H54 (cell line): ENCODE measurements at places on chromosomes 6 and 20.

- no peak for DNase-seq
These were observed 227.1 kb downstream of the ANKRD60 start for GRCh38 chr20:58001381-58001780.

DNA sequence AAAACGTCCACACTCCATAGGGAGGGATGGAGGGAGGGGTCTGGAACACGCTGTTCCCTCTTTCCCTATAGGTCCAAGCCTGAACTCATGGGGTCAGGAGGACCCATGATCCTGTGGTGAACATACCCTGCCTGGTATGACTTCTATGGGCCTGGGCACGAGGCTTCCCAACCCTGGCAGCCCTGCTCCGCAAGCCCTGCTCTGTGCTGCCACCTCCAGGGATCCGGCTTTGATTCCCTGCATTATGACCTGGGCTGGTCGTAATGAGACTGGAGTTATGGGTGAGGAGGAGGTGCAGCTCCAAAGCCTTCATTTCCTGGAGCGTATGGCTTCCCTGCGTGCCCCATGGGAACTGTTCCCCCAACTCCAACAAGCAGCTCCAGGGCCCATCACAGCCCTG lies 54.9 kb downstream of the CDH22 start:
- DNase-seq = peak; percentile 74

GRCh38 chr6:6177754-6178153 lies 142.7 kb downstream of the F13A1 start:
- DNase-seq = no peak

DNA sequence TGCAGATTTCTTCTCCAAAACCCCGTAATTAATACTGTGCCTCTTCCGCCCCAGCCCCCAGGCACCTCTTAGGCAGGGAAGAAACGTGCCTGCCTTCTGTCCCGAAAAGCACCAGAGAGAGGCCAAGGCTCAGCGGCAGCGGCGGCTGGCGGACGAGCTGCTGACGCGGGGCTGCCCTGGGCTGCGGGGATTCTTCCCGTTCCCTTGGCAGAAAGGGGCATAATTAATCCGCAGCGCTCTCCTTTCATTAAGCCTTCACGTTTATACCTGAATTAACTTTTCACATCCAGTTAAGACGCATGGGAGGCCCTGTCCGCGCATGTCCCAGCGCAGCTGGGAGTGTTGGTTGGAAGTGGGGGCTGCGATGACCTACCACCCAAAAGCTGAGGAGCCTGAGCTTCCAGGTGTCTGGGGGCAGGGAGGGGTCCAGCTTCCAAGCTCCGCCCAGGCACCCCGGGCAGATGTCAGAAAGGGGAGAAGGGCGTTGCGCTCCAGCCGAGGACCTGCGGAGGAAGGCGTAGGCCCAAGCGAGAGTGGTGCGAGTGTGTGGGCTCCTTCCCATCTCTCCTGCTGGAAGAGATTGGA lies 167.4 kb upstream of the LRFN2 start:
- no peak for DNase-seq

- DNase-seq = no peak
These were observed 61.8 kb downstream of the NFATC2 start for GRCh38 chr20:51480507-51481270.

- no peak for DNase-seq
These were observed 124.7 kb upstream of the SUPT3H start for GRCh38 chr6:45502456-45502855.

- no peak for DNase-seq
These were observed 350.0 kb upstream of the IRAK1BP1 start for GRCh38 chr6:78517399-78517798.

GRCh38 chr20:17442588-17442987 lies 88.6 kb downstream of the BFSP1 start:
- no peak for DNase-seq

GRCh38 chr20:9241721-9242427 lies 173.0 kb downstream of the PLCB4 start:
- DNase-seq = no peak

DNA sequence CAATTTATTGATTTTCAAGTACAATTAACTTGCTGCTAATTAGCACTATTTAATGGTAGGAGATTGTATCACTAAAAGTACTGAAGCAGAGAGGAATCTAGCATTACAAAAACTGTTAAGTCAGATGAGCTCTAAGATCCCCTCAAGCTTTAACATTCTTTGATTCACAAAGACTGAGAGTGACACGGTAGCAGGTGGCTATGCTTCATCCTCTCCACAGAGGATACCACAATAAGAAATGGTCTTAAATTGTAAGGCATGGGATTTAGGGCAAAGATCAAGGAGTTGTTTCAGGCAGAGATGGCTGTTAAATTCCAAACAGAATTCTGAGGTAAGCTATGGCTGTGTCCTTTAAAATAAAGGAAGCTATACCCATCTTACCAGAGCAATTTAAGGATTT lies 67.8 kb upstream of the BEND6 start:
- no peak for DNase-seq

GRCh38 chr6:37126961-37127616 lies 42.9 kb upstream of the PIM1 start:
- DNase-seq = no peak

- no peak for DNase-seq
These were observed 67.8 kb downstream of the TNFRSF21 start for GRCh38 chr6:47241742-47242482.

DNA sequence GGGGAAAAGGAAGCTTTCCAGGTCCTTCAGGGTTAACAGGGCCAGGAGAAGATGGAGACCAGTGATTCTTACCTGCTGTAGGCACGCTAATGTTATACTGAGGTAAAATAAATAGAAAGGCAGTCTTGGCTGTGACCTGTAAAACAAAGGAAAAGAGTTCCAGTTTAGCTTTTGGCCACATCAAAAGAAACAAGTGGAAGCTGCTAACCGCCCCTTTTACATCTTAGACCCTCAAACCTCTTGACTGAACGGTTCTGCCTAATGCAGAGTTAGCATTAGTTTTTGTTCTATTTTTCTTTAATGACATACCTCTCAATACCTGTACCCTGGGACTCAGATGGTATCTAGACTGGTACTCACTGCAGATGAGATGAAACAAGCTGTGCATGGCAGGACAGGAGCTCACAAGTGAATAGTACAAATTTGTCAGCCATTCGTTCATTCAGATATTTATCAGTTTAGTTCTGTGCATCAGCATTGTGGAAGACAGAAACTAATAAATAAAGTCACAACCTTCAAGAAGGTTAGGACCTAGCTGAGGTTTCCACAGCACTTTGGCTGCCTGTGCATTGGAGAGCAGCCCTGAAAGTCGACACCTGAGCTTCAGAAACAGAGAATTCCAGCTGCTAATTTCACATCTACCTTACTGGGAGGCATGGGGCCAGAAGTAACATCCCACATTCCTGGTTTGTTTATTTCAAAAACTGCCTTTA lies 41.0 kb downstream of the TRAM2 start:
- no peak for DNase-seq

DNA sequence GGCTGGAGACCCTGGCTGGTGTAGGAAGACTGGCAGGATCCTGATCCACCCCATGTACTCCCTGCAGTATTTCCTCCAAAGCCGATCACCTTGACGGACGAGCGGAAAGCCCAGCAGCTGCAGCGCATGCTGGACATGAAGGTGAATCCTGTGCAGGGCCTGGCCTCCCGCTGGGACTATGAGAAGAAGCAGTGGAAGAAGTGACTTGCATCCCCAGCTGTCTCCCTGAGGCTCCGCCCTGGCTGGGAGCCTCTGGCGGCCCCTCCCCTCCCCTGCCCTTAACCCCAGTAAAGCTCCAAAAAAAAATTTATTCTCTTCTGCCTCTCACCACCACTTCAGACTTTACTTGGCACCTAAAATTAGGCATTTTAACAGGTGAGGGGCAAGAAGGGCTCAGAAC lies 7.0 kb downstream of the COX4I2 start:
- no peak for DNase-seq

DNA sequence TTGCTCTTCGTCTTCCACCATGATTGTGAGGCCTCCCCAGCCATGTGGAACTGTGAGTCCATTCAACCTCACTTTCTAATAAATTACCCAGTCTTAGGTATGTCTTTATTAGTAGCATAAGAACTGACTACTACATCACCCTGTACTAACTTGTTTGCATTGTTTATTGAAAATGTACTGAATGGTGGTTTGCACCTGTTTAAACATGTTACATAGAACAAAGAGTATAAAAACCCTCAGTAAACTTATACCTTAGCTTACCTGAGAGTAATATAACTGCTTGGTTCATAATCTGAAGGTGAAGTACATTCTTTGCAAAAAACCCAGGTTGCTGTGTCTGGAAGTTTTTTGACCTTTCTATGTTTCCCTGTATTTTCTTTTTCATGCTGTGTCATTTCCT lies 777.8 kb downstream of the TBC1D32 start:
- DNase-seq = no peak

GRCh38 chr6:101909366-101909765 lies 515.9 kb downstream of the GRIK2 start:
- DNase-seq = no peak

DNA sequence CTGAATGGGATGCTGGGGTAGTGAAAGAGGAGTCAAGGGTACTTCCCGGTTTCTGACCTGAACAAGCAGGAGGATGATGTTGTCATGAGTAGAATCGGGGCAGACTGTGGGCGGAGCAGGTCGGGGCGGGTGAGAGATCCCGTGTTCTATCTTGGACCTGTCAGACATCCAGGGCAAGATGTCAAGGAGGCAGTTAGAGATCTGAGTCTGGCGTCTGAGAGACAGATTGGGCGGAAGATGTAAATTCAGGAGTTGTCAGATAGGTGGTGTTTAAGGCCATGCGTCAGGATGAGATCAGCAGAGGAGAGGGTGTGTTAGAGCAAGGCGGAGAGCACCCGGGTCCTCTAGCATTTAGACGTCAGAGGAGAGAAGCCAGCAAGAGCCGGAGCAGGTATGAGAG lies 115.5 kb downstream of the DLGAP4 start:
- no peak for DNase-seq

DNA sequence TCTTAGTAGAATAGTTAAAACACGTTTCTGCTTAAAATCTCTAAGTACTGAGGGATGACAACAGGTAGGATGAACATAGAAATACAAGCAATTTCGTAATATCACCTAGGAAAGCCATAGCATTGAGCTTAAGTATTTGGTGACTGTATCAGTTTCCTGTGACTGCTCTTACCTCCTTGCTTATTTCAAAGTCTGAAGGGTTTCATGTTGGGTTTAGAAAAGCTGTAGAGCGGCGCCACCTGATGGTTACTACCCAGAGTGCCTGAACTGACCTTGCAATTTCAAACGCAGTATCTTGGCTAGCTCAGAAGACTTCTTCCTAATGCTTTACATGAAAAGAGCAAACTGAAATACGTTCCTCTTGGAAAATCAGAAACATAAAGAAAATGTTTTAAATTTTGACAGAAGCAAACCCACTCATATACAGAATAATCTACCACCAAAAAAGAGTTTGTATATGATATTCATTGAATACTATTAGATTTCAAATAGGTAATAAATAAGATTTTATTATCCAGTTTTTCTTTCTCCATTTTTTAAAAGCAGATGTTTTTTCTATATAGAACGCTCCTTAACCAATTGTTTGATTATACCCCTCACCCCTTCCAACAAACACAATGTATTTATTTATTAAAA lies 82.3 kb upstream of the RIPOR2 start:
- DNase-seq = peak; percentile 40

GRCh38 chr6:157269261-157269794 lies 54.0 kb downstream of the TMEM242 start:
- no peak for DNase-seq

DNA sequence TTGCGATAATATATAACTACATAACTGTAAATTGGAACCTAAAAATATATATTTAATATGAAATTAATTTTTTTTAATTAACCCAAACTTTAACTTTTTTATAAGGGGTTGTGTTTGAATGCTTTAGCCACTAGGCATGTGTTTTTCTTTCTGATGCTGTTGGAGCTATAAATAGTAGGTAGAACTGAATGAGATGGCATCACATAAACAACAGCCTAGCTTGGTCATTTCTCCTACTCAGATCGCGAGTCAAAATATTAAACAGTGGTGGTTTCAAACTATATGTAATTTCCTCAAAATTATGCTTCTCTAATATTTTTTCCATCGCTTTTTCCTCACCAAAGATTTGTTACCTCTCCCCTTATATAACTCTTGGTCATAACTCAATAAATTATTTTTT lies 243.2 kb downstream of the ARID1B start:
- DNase-seq = no peak

DNA sequence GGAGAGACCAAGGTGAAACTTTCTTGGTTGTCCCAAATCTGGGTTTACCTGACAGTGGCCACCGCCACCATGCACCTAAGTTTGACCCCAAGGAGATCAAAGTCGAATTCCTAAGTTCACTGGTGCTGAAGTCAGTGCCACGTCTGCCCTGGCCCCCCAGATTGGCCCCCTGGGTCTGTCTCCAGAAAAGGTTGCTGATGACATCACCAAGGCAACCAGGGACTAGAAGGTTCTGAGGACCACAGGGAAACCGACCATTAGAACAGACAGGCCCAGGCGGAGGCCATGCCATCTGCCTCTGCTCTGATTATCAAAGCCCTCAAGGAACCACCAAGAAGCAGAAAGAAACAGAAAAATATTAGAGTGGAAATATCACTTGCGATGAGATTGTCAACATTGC lies 91.2 kb downstream of the DLL1 start:
- no peak for DNase-seq

DNA sequence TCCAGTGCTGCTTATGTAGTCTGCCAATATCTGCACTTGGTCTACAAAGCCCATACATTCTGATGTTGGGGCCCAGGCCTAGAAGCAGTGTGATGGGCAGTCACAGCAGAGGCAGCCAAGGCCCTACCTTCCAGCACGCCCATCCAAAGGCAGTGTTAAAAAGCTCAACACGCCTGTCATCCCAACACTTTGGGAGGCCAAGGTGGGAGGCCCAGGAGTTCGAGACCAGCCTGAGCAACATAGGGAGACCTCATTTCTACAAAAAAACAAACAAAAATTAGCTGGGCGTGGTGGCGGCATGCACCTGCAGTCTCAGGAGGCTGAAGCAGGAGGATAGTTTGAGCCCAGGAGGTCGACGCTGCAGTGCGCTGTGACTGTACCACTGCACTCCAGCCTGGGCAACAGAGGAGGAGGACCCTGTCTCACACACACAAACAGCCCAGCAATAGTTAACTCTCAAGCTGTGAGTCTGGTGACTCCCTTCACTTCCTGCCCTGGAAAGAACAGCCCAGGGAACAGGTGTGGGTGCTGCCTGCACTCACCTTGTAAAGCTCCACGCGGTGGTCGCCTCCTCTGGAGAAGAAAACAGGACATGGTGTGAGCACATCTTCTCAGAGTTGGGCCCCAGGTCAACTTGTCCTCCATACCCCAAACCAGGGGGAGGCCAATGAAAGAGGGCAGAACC lies 68.8 kb downstream of the PYGB start:
- DNase-seq = no peak

DNA sequence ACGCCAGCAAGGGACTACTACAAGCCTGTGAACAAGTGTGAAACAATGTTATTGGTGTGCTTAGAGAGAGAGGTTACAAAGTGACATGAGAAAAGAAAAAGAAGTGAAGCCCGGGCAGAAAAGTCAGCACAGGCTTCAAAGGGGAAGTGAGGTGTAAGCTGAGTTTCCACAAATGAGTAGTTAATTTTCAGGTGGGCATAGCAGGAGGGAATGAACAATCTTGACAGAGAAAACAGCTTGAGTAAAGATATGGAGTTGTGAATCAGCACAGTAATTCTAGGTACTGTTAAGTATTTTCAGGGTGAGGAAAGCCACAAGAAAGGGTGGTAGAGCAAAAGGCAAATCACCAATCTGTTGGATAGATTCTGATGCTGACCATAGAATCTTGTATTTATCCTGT lies 4.3 kb downstream of the KCNQ5 start:
- no peak for DNase-seq
